ENCODE measurements at places on chromosomes 1 and 21. TPM values are rescaled to one million over a fixed set of nuclear protein-coding genes. Genes with fewer than 3 reads are reported as not detected.

The SPATA6 gene
- 6.7 TPM for total RNA-seq

The SV2A gene
- total RNA-seq = 0.63 TPM

The CAMK2N1 gene
- 2.2 TPM for total RNA-seq

The TRAF3IP3 gene
- not detected for total RNA-seq

The TNFAIP8L2 gene
- not detected for total RNA-seq

The COP1 gene
- 57.9 TPM for total RNA-seq

The LCE1D gene
- total RNA-seq = not detected

The OBSCN gene
- total RNA-seq = 14.3 TPM

The STIL gene
- total RNA-seq = 20.4 TPM

The OLFML2B gene
- total RNA-seq = not detected

The COL6A2 gene
- total RNA-seq = 3.6 TPM

The TRMT13 gene
- total RNA-seq = 21.3 TPM

The SGIP1 gene
- 3.7 TPM for total RNA-seq

The CD164L2 gene
- total RNA-seq = not detected

The SERTAD4 gene
- 0.29 TPM for total RNA-seq

The STPG1 gene
- 18.4 TPM for total RNA-seq

The PDZK1 gene
- not detected for total RNA-seq

The DMBX1 gene
- total RNA-seq = not detected

The GJB4 gene
- total RNA-seq = not detected

The TGFB2 gene
- 46.5 TPM for total RNA-seq

The KCTD3 gene
- 76.0 TPM for total RNA-seq

The LIN28A gene
- not detected for total RNA-seq

The SYTL1 gene
- 0.37 TPM for total RNA-seq
